ENCODE measurements at places on chromosomes 12 and 14. TPM values are rescaled to one million over a fixed set of nuclear protein-coding genes. Genes with fewer than 3 reads are reported as not detected.

Gene LIN7A
- 0.27 TPM for total RNA-seq

Gene PRB2
- not detected for total RNA-seq

Gene P2RX7
- total RNA-seq, result not detected

Gene MYF6
- total RNA-seq, result not detected

Gene TAS2R8
- not detected for total RNA-seq

Gene ADCY6
- 12.2 TPM for total RNA-seq

Gene AMHR2
- total RNA-seq, result 0.90 TPM

Gene LALBA
- not detected for total RNA-seq

Gene RERG
- 0.18 TPM for total RNA-seq

Gene GRIP1
- total RNA-seq, result 2.1 TPM

Gene TPH2
- total RNA-seq, result not detected

Gene GLT8D2
- total RNA-seq, result 0.16 TPM

Gene LRRC10
- total RNA-seq, result not detected

Gene OR4K13
- not detected for total RNA-seq

Gene GNB3
- total RNA-seq, result 1.5 TPM

Gene PROX2
- total RNA-seq, result not detected

Gene DIO2
- total RNA-seq, result 1.8 TPM

Gene SP7
- total RNA-seq, result not detected

Gene KRT83
- 2.4 TPM for total RNA-seq

Gene RTRAF
- total RNA-seq, result 321 TPM

Gene SMCO2
- total RNA-seq, result 0.11 TPM

Gene CCDC60
- not detected for total RNA-seq
